ENCODE measurements at places on chromosomes 3 and 15. TPM values are rescaled to one million over a fixed set of nuclear protein-coding genes. Genes with fewer than 3 reads are reported as not detected.

The SLC2A2 gene
- 2.9 TPM for total RNA-seq

The ZCWPW2 gene
- total RNA-seq: not detected

The FETUB gene
- not detected for total RNA-seq

- H3K4me1 ChIP-seq: no peaks in the 10 kb centered on the region
- no peak for DNase-seq
- no peaks in the 10 kb centered on the region for H3K36me3 ChIP-seq
Measured at GRCh38 chr15:28003302-28004037, 95.6 kb downstream of the OCA2 start.

DNA sequence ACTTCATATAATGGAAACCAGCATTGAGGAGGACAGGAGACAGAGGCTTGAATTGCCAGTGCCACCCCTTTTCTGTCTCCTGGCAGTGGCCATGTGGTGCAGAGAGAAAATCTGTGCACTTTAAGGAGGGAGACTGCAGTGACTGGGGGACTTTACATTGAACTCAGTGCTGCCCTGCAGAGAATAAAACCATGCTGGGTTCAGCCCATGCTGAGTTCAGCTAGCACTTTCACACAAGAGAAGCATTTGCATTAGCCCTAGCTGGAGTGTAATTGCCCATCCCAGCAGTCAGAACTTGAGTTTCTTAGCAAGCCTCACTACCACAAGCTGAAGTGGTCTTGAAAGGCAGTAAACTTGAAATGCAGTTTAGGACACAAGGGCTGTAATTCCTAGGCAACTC lies 677.5 kb downstream of the ZPLD1 start:
- no peaks in the 10 kb centered on the region for H3K36me3 ChIP-seq
- H3K4me1 ChIP-seq: no peaks in the 10 kb centered on the region
- H3K27me3 ChIP-seq: no peaks in the 10 kb centered on the region
- no peak for DNase-seq
- no peak overlapping the region for H3K27ac ChIP-seq

DNA sequence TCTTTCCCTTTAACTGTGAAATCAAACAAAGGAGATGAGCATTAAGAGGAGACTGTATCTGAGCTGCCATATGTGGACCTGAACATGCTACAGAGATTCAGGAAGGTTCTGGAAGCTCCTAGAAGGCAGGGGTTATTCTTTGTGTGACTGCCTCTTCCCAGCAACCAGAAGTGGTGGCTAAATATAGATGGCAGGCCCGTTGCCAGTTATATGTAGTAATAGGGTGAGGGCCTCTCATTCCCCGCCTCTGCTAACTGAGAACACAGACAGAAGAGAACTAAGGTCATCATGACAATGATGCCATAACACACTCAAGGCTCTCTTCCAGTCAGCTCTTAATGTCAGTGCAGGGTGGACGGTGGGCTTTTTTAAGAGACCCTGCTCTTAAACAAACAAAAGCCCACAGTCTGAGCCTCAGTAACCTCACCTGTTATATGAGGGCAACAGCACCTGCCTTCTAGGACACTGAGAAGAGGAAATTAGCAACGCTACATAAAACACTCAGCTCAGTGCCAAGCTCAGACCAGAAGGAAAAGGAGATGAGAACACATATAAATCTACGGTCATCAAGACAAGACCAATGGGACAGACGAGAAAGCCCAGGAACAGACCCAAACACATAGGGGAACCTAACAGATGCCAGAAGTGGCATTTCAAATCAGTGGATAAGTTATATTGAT lies 22.3 kb downstream of the CFAP92 start:
- no peaks in the 10 kb centered on the region for H3K27me3 ChIP-seq
- peak; percentile 36 for DNase-seq
- no peak overlapping the region for H3K4me3 ChIP-seq
- H3K36me3 ChIP-seq: no peaks in the 10 kb centered on the region
- no peak overlapping the region for H3K27ac ChIP-seq

GRCh38 chr15:95869920-95870319 lies 460.6 kb upstream of the NR2F2 start:
- H3K4me3 ChIP-seq: no peak overlapping the region
- no peak overlapping the region for H3K27ac ChIP-seq
- no peaks in the 10 kb centered on the region for H3K36me3 ChIP-seq

DNA sequence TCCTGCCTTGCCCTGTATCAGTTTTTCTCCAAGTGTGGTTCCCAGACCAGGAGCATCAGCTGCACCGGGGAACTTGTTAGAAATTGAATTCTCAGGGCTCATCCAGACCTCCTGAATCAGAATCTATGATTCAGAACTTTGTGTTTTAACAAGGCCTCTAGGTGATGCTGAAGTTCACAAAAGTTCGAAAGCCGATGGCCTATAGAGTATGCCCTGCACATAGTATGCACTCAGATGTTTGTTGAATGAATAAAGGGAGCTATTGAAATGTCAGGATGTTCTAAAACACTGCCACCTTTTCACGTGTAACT lies 664 bp upstream of the LARP6 start:
- DNase-seq: no peak
- no peaks in the 10 kb centered on the region for H3K36me3 ChIP-seq
- H3K27ac ChIP-seq: peak overlapping the region; percentile 82
- H3K27me3 ChIP-seq: no peaks in the 10 kb centered on the region

DNA sequence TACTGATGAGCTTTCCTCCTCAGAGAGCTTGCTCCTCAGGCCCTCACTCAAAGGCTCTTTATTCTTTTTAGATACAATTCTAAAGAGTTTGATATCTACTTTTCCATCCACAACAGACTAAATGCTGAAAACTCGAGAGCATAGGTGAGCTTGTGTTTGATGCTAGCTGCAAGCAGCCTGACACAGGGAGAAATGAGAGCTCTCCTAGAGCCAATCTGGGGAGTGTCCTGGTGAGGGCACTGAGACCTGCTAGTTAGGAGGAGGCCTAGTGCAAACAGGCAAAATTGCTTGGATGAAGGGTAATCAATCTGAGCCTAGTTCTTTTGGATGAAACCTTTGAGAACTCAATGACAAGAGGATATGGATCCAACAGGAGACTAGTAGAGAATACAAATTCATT lies 300.8 kb downstream of the ZBTB20 start:
- no peak overlapping the region for H3K4me3 ChIP-seq
- H3K27ac ChIP-seq: peak overlapping the region; percentile 81
- no peak for DNase-seq
- no peaks in the 10 kb centered on the region for H3K36me3 ChIP-seq

DNA sequence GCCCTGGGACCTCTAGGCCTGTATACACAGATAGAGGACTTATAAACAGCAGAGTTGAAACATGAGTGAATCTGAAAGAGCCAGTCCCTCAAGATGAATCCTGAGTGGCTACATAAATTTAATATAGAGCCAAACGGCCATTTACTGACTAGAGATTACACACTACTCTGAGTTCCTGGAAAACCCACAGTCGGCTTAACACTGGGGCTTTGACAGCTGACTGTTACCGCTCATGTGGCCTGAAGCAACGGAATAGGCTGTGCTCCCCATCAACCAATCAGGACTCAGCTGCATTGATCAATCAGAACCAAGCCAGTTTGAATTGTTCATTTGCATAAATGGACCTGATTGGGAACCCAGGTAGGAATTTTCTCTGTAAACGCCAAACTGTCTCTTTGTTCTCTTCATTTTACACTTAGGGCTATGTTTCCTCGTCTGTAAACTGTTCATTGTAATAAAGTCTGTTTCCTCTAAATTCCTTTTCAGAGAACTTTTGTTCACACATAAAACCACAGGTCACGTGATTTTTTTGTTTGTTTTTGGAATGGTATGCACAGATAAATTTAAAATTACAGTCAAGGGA lies 40.5 kb downstream of the CCNL1 start:
- H3K4me3 ChIP-seq: no peak overlapping the region
- no peaks in the 10 kb centered on the region for H3K27me3 ChIP-seq
- no peaks in the 10 kb centered on the region for H3K36me3 ChIP-seq

Data from body of pancreas (tissue), 4 donors.